ENCODE measurements at places on chromosomes 6 and 20. TPM values are rescaled to one million over a fixed set of nuclear protein-coding genes. Genes with fewer than 3 reads are reported as not detected.

- peak; percentile 16 for DNase-seq
Measured at GRCh38 chr20:50957798-50958614, at the start of gene DPM1. DPM1 (minus strand) TSS chr20:50958532; CDS start chr20:50958523, 9 bp downstream.

GRCh38 chr20:47196091-47197081 lies 160.1 kb downstream of the ZMYND8 start:
- peak; percentile 57 for DNase-seq

GRCh38 chr6:12075067-12075563 lies 63.0 kb downstream of the HIVEP1 start:
- no peak for DNase-seq

GRCh38 chr6:155026022-155026705 lies 31.0 kb downstream of the TIAM2 start:
- DNase-seq: peak; percentile 95

TAGAP gene
- not detected for total RNA-seq

DNA sequence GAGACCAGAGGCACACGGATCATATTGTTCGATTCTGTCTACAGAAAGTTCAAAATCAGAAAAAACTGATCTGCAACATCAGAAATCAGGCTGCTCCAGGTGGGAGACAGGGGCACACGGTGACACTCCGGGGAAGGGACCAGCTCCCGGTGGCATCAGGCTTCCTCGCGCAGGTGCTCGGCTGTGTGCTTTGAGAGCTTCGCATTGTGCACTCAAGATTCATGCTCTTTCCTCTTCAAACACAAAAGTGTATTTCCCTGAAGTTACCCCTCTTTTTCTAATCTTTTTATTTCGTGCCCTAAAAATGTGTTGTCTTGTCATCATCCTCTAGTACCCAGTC lies 108.1 kb downstream of the DLL1 start:
- no peak for DNase-seq

GRCh38 chr6:100893743-100894142 lies 12.6 kb upstream of the ASCC3 start:
- DNase-seq: no peak

ENPP1 gene
- total RNA-seq: 5.6 TPM

GRCh38 chr6:86888301-86888700 lies 49.0 kb upstream of the HTR1E start:
- no peak for DNase-seq

FAM209B gene
- total RNA-seq: not detected

SEMG1 gene
- not detected for total RNA-seq

GRCh38 chr20:39960522-39961428 lies 728.3 kb downstream of the MAFB start:
- DNase-seq: no peak

DNA sequence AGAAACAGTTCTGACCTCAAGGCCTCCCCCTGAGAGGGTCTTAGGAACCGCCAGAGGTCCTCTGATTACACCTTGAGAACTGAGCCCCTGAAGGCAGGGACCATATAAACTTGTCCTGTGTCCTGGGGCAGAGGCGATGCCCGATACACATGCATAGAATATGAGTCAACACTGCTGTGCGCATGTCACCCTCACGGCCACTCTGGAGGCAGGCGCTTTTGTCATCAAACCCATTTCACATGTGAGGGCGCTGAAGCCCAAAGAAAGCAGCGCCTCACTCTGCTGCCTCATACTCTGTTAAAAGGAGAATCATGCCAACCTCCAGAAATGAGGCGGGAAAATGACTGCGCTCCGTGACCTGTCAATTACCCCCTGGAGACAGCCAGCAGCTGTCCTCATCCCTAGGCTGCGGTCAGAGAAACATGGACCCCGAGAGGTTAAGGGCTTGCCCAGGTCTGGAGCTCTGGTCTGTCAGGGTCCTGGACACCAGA lies 158.3 kb downstream of the GRM4 start:
- no peak for DNase-seq

DNA sequence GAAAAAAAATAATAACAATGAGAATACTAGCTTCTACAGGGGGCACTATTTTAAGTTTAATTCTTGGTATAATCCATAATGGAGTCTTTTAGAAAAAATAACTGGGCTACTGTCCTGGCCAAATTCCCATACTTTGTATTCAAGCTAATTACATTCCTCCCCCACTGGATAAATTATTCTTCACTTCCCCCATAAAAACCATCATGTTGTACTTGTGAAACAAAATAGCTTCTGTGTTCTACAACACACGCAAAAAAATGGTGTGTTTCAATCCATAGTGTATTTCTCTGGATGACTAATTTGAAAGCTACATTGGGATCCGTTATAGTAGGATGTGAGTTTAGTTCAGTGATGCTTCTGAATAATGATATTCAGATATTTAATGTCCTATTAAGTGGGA lies 21.6 kb upstream of the HDDC2 start:
- DNase-seq: no peak

GRCh38 chr6:2492686-2493523 lies 247.5 kb upstream of the GMDS start:
- DNase-seq: no peak

GRCh38 chr6:88165844-88166492 lies at the start of gene CNR1:
CNR1 (minus strand) TSS chr6:88166347; CDS start chr6:88145274, 21,073 bp downstream.
- no peak for DNase-seq

Data from A172 (cell line).